Fibroblast of lung (primary cell): ENCODE measurements at places on chromosomes 1 and 21. TPM values are rescaled to one million over a fixed set of nuclear protein-coding genes. Genes with fewer than 3 reads are reported as not detected.

DNA sequence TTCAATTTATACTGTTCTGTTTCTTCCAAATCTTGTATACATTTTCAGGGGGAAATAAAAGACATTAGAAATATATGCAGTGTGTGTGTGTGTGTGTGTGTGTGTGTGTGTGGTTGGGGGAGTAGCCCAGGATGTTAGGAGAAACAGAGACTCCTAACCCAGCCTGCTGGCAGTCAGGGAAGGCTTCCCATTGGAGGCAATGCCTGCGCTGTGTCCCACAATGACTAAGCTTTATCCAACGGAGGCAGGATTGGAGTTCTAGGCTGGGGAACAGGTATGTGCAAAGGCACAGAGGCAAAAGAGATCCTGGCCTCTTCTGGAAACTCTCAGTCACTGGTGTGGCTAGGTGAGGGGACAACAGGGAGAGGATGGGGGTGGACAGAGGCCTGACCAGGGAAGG is 16.5 kb upstream of the ADGRB2 start:
- no peaks in the 10 kb centered on the region for H3K36me3 ChIP-seq
- H3K4me1 ChIP-seq = peaks cover 3% of the 10 kb centered on the region
- no peaks in the 10 kb centered on the region for H3K27me3 ChIP-seq
- no peak overlapping the region for H3K4me3 ChIP-seq
- no peak for DNase-seq

GRCh38 chr1:196442366-196442765 is 165.9 kb downstream of the KCNT2 start:
- DNase-seq = no peak
- no peaks in the 10 kb centered on the region for H3K27me3 ChIP-seq
- no peaks in the 10 kb centered on the region for H3K36me3 ChIP-seq
- H3K4me3 ChIP-seq = no peak overlapping the region
- H3K27ac ChIP-seq = no peak overlapping the region

DNA sequence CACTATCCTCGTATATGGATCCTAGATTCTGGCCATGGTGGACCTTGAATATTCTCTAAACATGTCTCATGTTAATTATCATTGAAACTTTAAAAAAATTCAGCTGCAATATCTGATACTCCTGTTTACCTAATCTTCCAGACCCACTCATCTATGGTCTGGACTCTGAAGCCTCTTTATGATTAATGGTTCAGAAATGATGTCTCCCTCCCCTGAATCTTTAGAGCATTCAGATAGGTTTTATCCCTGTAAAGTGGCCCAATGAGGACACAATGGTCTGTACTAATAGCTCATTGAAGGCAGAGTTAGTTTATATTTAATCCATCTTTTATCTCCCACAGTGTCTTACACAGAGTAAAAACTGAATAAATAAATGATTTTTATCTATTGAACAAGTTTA is 53.0 kb upstream of the DUSP10 start:
- H3K27me3 ChIP-seq = no peaks in the 10 kb centered on the region
- no peaks in the 10 kb centered on the region for H3K36me3 ChIP-seq
- no peak for DNase-seq
- H3K27ac ChIP-seq = no peak overlapping the region
- H3K4me3 ChIP-seq = no peak overlapping the region
- H3K4me1 ChIP-seq = no peaks in the 10 kb centered on the region

- H3K36me3 ChIP-seq = peaks cover 23% of the 10 kb centered on the region
- no peak for DNase-seq
- no peak overlapping the region for H3K27ac ChIP-seq
- H3K4me1 ChIP-seq = no peaks in the 10 kb centered on the region
- H3K27me3 ChIP-seq = no peaks in the 10 kb centered on the region
- H3K4me3 ChIP-seq = no peak overlapping the region
Observed at GRCh38 chr1:156556354-156556753, 16.0 kb downstream of the IQGAP3 start.

DNA sequence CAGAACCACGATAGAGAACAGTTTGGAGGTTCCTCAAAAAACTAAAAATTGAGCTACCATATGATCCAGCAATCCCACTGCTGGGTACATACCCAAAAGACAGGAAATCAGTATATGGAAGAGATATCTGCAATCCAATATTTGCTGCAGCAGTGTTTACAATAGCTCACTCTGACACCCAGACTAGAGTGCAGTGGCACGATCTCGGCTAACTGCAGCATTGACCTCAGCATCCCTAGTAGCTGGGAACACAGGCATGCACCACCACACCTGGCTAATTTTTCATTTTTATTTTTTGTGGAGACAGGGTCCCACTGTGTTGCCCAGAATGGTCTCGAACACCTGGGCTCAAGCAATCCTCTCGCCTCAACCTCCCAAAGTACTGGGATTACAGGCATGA is 13.1 kb downstream of the TTC13 start:
- no peaks in the 10 kb centered on the region for H3K36me3 ChIP-seq
- H3K4me1 ChIP-seq = no peaks in the 10 kb centered on the region
- no peak for DNase-seq
- no peak overlapping the region for H3K4me3 ChIP-seq

DNA sequence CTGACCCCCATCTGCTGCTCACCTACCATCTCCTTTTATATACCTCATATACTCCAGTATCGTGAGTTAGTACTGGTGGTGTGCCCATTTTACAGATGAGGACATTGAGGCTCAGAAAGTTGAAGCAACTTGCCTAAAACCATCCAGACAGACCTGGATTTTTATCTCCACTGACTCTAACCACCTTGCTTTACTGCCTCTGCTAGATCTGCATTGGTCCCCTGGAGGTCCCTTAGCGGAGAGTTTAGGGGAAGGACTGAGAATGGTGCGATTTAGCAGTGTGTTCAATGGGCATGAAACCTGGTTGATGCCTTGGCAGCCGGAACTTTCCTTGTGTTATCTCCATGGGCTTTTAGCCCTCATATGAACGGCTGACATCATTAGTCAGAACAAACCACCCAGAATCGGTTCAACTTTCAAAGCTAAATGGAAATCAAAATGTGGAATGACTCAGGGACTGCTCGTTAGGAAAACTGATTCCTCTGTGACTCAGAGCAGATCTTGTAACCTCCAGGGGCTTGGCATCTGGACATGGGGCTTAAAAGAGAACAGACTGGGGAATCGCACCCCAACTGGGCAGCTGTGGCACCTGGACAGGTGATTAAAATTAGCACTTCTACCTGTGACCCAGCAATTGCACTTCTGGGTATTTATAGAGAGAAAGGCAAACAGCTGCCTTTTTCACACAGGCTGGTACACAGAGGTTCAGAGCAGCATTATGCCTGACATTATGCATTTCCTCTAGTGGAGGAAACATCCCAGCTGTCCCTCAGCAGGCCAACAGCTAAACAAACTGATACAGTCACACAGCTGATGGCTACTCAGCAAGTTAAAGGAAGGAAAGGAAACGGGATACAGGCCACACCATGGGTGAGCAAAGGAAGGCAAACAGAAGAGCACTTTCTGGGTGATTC is 25.3 kb downstream of the TMEM51 start:
- H3K27me3 ChIP-seq = no peaks in the 10 kb centered on the region
- H3K36me3 ChIP-seq = no peaks in the 10 kb centered on the region
- H3K4me1 ChIP-seq = peaks cover 26% of the 10 kb centered on the region
- H3K27ac ChIP-seq = peak overlapping the region; percentile 78
- no peak overlapping the region for H3K4me3 ChIP-seq

DNA sequence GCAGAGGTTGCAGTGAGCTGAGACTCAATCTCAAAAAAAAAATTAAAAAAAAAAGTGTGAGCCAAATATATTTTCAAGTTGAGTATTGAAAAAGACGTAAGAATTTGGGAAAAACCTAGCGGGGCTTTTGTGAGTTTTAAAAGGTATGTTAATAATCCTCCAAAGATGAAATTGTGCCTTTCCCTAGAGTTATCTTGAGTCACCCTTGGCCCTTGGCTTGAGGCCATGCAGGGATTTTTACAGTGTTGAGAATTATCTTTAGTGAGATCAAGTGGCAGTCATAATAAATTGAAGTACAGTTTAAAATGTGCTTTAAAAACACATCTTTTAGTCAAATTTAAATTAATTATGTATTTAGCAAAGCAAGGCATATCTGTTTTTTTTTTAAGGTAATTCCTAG is 32.7 kb downstream of the PPP2R5A start:
- no peak overlapping the region for H3K4me3 ChIP-seq
- no peaks in the 10 kb centered on the region for H3K27me3 ChIP-seq

GRCh38 chr1:84763912-84764680 is 73.8 kb upstream of the SSX2IP start:
- H3K27me3 ChIP-seq = peaks cover 11% of the 10 kb centered on the region
- no peaks in the 10 kb centered on the region for H3K36me3 ChIP-seq
- no peak overlapping the region for H3K4me3 ChIP-seq

DNA sequence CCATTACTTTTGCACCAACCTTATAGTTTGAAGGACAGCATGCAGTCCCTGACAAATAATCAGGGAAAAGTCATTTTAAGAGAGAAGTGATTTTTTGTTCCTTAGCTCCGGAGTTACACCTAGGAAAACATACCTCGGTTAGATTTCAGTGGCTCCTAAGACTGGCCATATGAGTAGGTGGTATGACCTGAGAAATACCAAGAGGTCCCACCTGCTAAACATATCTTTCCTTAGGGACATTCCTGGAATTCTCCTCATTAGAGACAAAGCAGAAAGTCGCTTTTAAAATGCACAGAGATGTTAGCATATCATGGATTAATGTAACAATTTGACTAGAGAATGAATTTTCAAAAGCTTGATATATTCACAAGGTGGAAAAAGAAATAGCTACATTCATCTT is 84.2 kb upstream of the RNPC3 start:
- no peaks in the 10 kb centered on the region for H3K27me3 ChIP-seq
- H3K4me1 ChIP-seq = no peaks in the 10 kb centered on the region
- DNase-seq = no peak
- H3K4me3 ChIP-seq = no peak overlapping the region

GRCh38 chr1:62727656-62728407 is 39.6 kb upstream of the DOCK7 start:
- peak overlapping the region; percentile 7 for H3K27ac ChIP-seq
- no peak overlapping the region for H3K4me3 ChIP-seq
- peak; percentile 67 for DNase-seq
- no peaks in the 10 kb centered on the region for H3K36me3 ChIP-seq

DNA sequence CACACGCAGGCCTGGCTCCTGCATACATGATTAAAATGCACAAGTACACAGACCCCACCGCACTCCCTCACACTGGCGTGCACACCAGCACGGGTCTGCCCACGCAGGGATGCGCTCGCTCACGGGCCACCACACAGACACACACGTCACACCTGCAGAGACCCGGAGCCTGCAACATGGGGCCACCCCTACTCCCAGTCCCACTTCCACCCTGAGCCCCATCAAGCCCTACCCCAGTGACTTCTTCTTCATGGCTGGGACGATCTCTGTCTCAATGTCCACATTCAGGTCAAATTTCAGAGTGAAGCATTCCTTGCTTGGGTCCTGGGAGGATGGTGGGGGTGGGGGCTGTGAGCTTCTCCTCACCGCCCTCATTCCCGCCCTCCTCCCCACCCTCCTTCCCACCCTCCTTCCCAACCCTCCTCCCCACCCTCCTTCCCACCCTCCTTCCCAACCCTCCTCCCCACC is 8.9 kb upstream of the TNFRSF25 start:
- H3K27me3 ChIP-seq = no peaks in the 10 kb centered on the region
- H3K36me3 ChIP-seq = no peaks in the 10 kb centered on the region
- DNase-seq = no peak

DNA sequence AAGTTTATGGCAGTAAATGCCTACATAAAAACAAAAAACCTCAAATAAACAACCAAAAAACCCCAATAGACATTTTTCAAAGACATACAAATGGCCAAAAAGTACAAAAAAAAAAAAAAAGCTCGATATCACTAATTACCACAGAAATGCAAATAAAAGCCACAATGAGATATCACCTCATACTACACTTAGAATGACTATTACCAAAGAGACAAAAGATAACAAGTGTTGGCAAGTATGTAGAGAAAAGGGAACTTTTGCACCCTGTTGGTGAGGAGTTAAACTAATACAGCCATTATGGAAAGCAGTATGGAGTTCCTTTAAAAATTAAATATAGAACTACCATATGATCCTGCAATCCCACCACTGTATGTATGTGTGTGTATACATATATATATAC is 21.1 kb downstream of the SLC25A24 start:
- H3K4me1 ChIP-seq = no peaks in the 10 kb centered on the region
- peaks cover 1% of the 10 kb centered on the region for H3K36me3 ChIP-seq
- no peak overlapping the region for H3K4me3 ChIP-seq
- H3K27me3 ChIP-seq = no peaks in the 10 kb centered on the region
- no peak for DNase-seq

- H3K27me3 ChIP-seq = no peaks in the 10 kb centered on the region
- H3K36me3 ChIP-seq = peaks cover 4% of the 10 kb centered on the region
- peaks cover 14% of the 10 kb centered on the region for H3K4me1 ChIP-seq
- no peak overlapping the region for H3K27ac ChIP-seq
Observed at GRCh38 chr1:31587720-31588423, 11.6 kb downstream of the TINAGL1 start.

GRCh38 chr1:21912038-21912758 is 24.9 kb downstream of the HSPG2 start:
- H3K4me1 ChIP-seq = peaks cover 39% of the 10 kb centered on the region
- H3K36me3 ChIP-seq = peaks cover 4% of the 10 kb centered on the region
- DNase-seq = no peak

GRCh38 chr21:26961698-26962097 is 5.2 kb downstream of the ADAMTS5 start:
- H3K4me1 ChIP-seq = peaks cover 4% of the 10 kb centered on the region
- H3K4me3 ChIP-seq = no peak overlapping the region
- no peaks in the 10 kb centered on the region for H3K36me3 ChIP-seq
- H3K27me3 ChIP-seq = no peaks in the 10 kb centered on the region

GRCh38 chr1:235295902-235296350 is 32.1 kb downstream of the ARID4B start:
- DNase-seq = peak; percentile 68
- H3K27me3 ChIP-seq = no peaks in the 10 kb centered on the region
- H3K27ac ChIP-seq = peak overlapping the region; percentile 20
- no peaks in the 10 kb centered on the region for H3K4me1 ChIP-seq

DNA sequence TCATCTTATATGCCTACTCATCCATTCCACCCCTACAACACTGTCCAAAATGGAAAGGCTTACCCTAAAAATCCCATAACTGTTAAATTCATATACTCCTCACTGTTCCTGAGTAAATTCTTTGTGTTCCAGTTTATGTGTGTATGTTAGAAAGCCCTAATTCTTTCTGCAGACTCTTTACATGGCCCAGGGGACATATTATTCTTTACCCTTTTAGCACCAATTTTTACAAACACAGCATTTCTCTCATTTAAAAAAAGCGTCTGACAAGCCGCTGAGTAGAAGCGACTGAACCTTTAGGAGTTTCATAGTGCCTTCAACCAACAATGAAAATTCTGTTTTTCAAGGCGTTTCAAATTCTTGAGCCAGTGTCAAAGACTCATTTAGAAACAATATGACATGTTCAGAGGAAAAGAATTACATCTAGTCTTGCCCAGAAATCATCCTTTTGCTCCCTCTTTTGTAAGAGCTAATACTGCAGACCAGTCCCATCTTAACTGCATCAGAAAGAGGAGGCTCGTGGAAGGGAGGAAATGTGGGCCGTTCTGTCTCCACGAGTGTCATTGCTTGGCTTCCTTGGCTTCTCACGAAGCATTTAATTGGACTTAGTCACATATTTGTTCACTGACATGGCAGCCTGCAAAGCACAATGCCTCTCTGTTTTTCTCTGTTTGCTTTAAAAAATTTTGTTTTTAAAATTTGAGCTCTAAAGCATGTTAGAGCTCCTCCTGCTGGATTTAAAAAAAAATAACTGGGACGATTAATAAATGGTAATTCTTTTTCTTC is 21.3 kb upstream of the C1orf105 start:
- H3K27me3 ChIP-seq = no peaks in the 10 kb centered on the region
- no peak overlapping the region for H3K4me3 ChIP-seq
- H3K27ac ChIP-seq = peak overlapping the region; percentile 49
- no peaks in the 10 kb centered on the region for H3K36me3 ChIP-seq
- H3K4me1 ChIP-seq = peaks cover 2% of the 10 kb centered on the region

EDARADD gene
- not detected in 2 replicates for total RNA-seq

OSCP1 gene
- 8.7 and 10.7 TPM in 2 replicates for total RNA-seq

BCAR3 gene
- total RNA-seq = 34.4 and 35.2 TPM in 2 replicates

CDC73 gene
- total RNA-seq = 14.6 and 18.7 TPM in 2 replicates

PPFIA4 gene
- total RNA-seq = 4.3 and 4.6 TPM in 2 replicates

SLAMF8 gene
- total RNA-seq = under 0.01 TPM in 1 of 2 replicates, not detected in the other
